Smooth muscle cell of the pulmonary artery (primary cell): ENCODE measurements at places on chromosomes 1 and 21. TPM values are rescaled to one million over a fixed set of nuclear protein-coding genes. Genes with fewer than 3 reads are reported as not detected.

Gene LRRC7
- total RNA-seq = 0.07 TPM in 1 of 2 replicates, not detected in the other

Gene CHIA
- total RNA-seq = not detected in 2 replicates

Gene AMPD1
- total RNA-seq = not detected in 2 replicates

Gene GUCA2A
- total RNA-seq = not detected in 2 replicates

Gene NAV1
- 89.2 and 115 TPM in 2 replicates for total RNA-seq

Gene SELL
- total RNA-seq = 0.39 TPM in 1 of 2 replicates, not detected in the other

Gene CFAP298
- 20.0 and 20.7 TPM in 2 replicates for total RNA-seq

Gene RNU1-4
- total RNA-seq = under 0.01 TPM in 2 replicates

Gene HSD3B1
- not detected in 2 replicates for total RNA-seq

Gene ABCD3
- total RNA-seq = 39.5 and 49.2 TPM in 2 replicates

Gene TFAP2E
- 0.13 and 0.33 TPM in 2 replicates for total RNA-seq

Gene BRDT
- not detected in 2 replicates for total RNA-seq

Gene GJA5
- 2.9 and 38.4 TPM in 2 replicates for total RNA-seq
